ENCODE measurements at places on chromosomes 2 and 18.

DNA sequence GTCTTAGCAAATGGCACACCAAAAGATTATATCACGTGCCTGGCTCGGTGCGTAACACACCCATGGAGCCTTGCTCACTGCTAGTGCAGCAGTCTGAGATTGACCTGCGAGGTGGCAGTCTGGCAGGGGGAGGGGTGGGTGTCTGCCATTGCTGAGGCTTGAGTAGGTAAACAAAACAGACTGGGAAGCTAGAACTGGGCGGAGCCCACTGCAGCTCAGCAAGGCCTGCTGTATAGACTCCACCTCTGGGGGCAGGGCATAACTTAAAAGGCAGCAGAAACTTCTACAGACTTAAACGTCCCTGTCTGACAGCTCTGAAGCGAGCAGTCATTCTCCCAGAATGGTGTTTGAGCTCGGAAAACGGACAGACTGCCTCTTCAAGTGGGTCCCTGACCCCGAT, 55.9 kb upstream of the FSHR start:
- DNase-seq, result no peak

- DNase-seq, result no peak
Measured at GRCh38 chr2:76668279-76668678, 853.9 kb downstream of the LRRTM4 start.

DNA sequence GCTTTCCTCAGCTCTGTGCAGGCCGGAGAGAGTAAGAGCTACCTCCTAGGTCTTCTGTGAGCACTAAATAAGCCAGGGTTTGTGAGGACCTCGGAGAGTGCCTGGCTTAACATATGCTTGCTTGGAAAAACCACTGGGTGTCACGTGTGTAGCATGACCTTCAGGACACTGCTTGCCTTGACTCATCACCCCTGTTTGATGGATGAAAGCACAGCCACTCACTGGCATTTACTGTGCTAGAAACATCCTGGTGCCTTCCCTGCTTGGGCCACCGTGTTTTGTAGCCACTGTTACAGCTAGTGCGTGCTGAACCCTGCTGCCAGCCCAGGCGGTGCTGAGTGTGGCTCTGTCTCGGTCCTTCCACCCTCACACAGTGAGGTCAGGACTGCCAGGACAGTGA, 34.8 kb upstream of the ITM2C start:
- DNase-seq, result no peak

DNA sequence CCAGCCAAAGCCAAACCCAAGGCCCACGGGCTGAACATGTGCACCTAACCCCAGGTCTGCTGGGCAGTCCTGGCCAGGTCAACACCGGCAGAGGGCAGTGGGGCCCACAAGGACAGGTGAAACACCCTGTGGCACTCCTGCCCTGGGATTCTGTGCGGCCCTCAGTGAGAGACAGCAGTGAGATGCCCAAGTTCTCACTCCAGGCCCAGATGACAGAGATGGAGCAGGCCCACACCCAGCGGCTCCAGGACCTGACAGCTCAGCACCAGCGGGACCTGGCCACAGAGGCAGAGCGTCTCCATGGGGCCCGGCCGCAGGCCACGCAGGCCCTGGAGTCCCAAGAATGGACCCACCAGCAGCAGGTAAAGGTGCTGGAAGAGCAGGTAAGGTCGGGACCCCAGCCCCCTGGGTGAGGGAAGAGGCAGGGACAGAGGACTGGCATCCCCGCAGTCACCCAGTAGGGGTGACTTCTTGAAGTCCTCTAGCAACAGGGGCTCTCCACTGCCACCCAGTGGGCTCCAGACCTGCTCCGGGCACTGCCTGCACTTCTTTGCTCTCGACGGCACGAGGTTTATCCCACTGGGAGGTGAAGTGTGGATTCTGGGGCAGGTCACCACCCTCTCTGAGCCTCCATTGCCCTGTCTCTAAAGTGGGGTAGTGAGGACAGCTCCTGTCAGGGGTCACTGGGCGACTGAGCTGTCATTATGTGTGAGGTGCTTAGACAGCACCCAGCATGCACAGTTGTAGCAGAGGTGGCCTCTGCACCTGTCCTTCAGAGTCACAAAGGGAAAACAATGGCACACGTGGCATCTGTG, 8.8 kb upstream of the SNED1 start:
- no peak for DNase-seq

DNA sequence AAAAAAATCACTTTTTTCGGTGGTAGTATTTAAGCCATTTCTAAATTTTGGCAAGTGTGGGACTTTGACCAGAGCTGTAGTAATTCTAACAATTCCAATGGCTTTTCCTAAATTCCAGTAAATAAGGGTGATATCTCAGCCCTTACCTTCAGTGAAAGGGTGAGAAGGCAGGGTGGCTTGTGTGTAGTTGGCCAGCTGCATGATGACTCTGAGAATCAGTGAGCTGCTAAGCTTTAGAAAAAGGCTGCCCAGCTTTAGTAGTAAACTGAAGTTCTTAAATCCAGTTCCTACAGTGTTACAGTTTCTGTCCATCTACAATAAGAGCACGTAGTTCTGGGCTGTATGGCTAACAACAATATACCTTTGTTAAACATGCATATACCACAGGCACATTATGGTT, 42.0 kb downstream of the OXER1 start:
- no peak for DNase-seq

DNA sequence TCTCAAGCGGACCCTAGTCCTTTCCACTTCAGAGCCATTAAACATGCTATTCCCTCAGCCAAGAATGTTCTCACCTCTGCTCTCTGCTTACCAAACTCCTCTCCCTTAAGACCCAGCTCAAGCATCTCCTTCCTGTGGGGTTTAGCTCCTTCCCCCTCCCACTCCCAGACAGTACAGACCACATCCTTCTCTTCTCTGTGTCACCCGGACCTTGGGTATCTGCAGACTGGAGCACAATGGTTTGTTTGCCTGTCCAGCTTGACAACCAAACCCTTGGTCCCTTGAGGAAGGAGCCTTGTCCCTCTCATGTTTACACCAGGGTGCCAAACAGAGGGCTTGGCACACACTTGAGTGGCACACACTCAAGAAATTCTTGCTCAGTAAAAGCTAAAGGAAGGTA, 4.1 kb upstream of the CD8A start:
- no peak for DNase-seq

DNA sequence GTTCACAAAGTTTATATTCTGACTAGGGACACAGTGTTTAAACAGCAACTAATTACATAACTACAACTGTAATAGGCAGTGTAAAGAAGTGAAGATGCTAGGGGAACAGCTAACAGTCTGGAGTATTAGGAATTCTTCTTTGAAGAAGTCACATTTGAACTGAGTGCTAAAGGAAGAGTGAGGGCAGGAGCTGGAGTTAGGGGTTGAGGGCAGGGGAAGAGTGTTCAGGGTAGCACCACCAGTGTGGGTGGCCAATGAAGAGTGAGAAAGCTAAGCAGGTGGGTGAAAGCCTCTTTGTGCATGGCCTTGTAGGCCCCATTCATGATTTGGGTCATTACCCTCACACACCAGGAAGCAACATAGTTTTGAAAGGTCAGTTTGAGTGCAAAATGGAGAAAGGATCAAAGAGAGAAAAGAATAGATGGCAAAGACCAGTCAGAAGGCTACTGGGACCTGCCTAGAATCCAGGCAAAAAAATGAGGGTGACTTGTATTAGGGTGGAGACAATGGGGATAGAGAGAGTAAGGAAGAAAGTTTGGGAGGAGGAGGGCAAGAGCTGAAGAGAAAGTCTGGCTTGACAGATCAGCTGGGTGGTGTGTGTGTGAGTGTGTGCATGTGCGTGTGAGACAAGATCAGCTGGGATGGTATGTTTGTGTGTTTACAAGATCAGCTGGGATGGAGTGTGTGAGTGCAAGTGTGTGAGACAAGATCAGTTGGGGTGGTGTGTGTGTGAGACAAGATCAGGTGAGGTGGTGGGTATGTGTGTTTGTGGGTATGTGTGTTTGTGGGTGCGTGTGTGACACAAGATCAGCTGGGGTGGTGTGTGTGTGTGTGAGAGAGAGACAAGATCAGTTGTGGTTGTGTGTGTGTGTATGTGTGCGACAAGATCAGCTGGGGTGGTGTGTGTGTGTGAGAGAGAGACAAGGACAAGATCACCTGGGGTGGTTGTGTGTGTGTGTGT, 43.6 kb upstream of the AGPS start:
- DNase-seq, result no peak

DNA sequence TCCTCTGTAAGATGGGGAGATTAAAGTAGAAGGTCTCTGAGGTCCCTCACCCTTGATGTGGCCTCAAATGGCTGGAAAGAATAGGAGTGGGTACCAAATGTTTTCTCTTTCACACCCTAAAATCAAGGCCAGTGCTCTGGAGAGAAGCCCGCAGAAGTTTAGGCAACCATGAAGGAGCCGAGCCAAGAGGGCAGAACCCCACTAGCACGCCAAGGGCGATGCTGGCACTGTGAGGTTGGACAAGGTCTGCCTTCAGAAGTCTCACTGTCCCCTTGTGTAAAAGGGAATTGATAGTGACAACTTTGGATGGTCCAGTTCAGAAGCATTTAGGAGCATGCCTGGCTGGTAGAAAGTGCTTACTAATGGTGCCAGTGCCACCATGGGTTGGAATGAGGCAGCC, 16.3 kb upstream of the OTOF start:
- DNase-seq, result no peak

- DNase-seq, result no peak
Measured at GRCh38 chr18:38709122-38709521, 1143.5 kb upstream of the CELF4 start.

- DNase-seq, result no peak
Measured at GRCh38 chr2:118834440-118834810, 13.0 kb downstream of the EN1 start.

- no peak for DNase-seq
Measured at GRCh38 chr2:84713441-84713840, 167.4 kb downstream of the TRABD2A start.
